ENCODE measurements at places on chromosomes 13 and 19.

- peak; percentile 57 for DNase-seq
Observed at GRCh38 chr19:11375143-11375948, 880 bp downstream of the SWSAP1 start.

- DNase-seq: no peak
Observed at GRCh38 chr19:28307963-28308362, 905.0 kb downstream of the UQCRFS1 start.

DNA sequence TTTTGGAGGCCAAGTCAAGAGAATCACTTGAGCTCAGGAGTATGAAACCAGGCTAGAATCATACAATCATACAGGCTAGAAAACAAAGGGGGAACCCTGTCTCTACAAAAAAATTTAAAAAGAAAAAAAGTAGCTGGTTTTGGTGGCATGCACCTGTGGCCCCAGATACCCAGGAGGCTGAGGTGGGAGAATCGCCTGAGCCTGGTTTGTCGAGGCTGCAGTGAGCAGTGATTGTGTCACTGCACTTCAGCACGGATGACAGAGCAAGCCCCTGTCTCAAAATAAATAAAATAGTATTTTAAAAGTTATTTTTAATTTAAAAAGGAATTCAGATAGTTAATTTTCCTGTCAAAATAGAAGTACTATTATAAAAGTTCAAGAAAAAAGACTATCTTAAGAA lies 369.1 kb upstream of the SLITRK5 start:
- no peak for DNase-seq

DNA sequence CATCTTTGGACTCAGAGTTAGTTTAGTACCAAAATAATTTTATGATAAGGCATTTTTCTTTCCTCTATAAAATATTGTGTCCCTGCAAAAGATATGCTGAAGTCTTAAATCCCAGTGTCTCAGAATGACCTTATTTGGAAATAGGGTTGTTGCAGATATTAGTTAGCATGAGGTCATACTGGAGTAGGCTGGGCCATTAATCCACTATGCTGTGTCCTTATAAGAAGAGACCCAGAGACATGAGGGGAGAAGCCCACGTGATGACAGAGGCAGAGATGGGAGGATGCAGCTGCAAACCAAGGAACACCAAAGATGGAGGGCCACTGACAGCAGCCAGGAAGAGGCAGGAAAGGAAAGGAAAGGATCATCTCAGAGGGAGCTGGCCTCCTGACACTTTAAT lies 6.4 kb downstream of the POGLUT2 start:
- no peak for DNase-seq

- no peak for DNase-seq
Observed at GRCh38 chr19:16280306-16280705, 44.3 kb upstream of the KLF2 start.

DNA sequence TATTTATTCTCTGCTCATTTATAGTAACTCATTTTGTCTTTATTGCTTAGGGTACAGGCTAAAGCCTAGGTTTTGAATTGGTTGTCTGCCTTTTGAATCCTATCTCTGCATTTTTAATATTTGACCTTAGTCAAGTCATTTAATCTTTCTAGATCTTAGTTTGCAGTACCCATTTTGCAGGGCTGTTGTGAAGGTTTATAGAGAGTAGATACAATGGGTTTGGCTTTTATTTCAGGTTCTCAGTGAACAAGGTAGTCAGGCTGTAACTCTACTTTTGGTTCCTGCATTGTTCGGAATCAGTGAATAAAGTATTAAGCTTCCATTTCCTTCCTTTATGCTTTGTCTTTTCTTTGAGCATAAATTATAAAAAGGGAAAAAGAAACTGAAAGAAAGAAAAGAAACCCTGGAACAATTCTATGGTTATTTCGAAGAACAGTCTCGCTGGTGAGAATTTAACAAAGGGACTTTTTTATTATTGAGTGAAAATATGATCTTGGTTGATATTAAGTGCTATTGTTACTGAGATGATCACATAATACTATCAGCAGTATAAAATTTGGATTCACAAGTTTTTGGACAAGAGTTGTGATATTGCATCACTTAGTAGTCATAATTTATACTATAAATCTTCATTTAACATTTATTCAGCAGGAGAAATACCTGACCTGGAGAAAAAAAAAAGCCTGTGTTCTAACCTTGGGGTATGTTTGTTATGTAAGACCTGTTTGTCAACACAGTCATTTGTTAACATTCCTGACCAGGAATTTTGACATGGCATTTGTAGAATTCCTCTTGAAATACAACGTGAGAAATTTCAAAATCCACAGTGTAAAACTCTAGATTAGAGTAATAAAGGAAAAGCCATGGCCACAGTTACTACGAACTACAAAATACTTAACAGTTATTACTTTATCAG lies 91.3 kb downstream of the ZMYM2 start:
- DNase-seq: no peak

- no peak for DNase-seq
Observed at GRCh38 chr19:43425567-43426392, 11.1 kb downstream of the TEX101 start.

DNA sequence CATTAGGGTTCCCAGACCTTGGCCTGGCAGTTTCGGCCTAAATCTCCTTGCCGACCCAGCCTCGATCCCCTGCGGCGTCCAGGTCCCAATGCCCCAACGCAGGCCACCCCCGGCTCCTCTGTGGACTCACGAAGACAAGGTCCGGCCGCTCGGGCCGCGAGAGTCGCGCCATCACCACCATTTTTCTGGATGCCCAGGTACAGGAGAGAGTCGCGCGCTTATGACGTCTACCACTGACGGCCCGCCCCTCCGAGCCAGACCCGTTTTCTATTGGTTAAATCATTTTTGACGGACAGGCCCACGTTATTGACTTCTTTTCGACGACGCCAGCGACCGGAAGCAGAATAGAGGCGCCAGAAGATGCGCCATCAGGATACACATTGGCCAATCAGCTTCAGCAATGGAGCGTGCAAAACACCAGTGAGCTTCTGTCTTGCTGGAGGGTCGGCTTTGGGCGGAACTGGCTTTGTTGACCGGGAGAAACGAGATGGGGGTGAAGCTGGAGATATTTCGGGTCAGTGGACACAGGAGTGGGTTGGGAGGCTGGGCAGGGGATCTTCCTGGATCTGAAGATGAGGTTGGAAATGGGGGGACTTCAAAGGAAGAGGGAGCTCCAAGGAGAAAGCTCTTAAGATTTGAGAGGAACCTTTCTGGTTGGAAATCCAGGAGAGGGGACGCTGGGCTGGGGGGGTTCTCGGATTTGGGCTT lies at the start of the genes PET100 and XAB2:
PET100 (plus strand) TSS at position 447 of the 708 bp plus-strand sequence; CDS start at position 488, 41 bp downstream.
XAB2 (minus strand) TSS at position 199 of the 708 bp plus-strand sequence; CDS start at position 181, 18 bp downstream.
- DNase-seq: peak; percentile 99
